ENCODE measurements at places on chromosomes 5 and 9. TPM values are rescaled to one million over a fixed set of nuclear protein-coding genes. Genes with fewer than 3 reads are reported as not detected.

GRCh38 chr9:8332871-8333270, 533.3 kb upstream of the DMAC1 start:
- no peaks in the 10 kb centered on the region for H3K27me3 ChIP-seq
- H3K27ac ChIP-seq: no peak overlapping the region
- no peak overlapping the region for H3K4me3 ChIP-seq
- no peaks in the 10 kb centered on the region for H3K36me3 ChIP-seq
- no peaks in the 10 kb centered on the region for H3K4me1 ChIP-seq

DNA sequence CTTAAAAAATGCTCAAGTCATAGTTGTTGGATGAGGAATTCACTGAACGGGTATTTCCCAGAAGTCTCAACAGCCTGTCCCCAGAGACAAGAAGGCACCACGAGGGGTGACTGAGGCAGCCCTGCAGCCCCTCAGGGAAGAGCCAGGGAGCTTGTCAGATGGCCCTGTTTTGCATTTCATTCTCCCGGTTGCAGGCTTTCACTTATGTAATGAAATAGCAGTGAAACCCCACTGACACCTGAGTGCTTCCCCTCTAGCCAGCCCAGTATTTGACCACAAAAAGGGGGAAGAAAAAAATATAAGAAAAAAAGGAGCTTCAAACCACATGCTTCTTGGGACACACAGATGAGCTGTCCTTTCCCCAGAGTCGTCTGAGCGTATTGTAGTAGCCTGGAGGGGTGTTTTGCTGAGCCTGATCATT, 75.3 kb upstream of the IL12B start:
- no peak for DNase-seq
- H3K4me1 ChIP-seq: no peaks in the 10 kb centered on the region
- H3K36me3 ChIP-seq: no peaks in the 10 kb centered on the region
- H3K4me3 ChIP-seq: no peak overlapping the region

DNA sequence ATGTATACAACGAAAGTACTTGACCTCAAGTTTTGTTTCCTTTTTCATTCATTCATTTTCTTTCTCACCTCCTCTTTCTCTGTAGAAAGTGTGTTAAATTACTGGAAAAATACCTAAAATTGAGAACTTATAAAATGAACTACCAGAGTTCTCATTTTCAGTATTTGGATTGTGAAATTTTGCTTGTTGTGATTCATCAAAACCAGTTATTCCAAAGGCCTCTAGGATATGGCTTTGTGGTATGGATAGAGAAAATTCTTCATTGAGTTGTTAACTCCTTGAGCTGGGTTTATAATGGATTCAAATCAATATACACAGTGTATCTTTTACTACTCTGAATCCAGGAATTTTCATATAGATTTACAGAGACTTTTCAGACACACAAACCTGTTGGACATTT, 287.6 kb downstream of the KDM4C start:
- no peaks in the 10 kb centered on the region for H3K4me1 ChIP-seq
- no peak for DNase-seq
- H3K27ac ChIP-seq: no peak overlapping the region
- H3K36me3 ChIP-seq: peaks cover 6% of the 10 kb centered on the region
- H3K4me3 ChIP-seq: no peak overlapping the region

DNA sequence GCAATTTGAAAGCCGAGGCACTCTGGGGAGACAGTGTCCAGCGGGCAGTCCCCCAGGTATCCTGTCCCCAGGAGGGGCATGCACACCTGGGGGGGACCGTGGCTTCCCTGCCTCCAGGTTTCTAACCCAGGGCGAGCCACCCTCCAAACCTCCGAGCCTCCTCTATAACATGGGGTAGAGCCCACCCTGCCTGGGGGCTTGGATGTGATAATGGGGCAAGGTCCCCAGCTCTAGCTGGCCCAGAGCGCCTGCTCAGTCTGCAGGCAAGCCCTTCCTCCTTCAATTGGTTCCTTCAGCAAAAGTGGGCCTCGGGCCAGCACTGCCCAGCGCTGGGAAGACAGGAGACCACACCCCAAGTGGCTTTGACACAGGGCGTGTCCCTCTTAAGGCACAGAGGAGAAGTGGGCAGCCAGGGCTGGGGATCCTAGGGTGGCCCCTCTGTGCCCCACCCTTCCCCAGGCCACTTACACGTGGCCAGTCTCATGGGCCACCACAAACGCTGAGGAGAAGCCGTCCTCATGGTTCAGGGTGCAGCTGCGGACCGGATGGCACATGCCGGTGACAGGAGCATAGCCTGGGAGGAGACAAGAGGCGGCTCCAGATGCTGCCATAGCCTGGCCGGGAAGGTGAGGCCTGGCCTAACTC, 94.3 kb downstream of the ZNF354C start:
- no peak overlapping the region for H3K27ac ChIP-seq
- no peak for DNase-seq
- H3K27me3 ChIP-seq: no peaks in the 10 kb centered on the region

DNA sequence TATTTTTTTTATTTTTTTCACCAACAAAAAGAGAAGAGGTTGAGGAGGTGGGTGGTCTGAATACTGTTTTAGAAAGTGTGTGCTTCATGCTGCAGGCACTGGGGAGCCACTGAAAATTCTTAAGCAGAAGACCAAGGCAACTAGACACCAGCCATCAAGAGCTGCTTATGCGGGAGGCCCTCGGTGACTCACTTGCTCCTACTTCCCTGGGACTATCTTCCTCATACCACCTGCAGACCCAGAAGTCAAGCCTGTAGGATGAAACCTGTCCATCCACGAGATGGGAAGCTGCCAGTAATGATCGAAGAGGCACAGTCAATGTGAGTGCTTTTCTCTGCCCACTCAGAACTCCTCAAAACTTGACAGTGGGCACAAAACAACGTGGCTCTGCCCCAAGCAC, 125.8 kb upstream of the SLC44A1 start:
- H3K4me1 ChIP-seq: no peaks in the 10 kb centered on the region
- H3K4me3 ChIP-seq: no peak overlapping the region

DNA sequence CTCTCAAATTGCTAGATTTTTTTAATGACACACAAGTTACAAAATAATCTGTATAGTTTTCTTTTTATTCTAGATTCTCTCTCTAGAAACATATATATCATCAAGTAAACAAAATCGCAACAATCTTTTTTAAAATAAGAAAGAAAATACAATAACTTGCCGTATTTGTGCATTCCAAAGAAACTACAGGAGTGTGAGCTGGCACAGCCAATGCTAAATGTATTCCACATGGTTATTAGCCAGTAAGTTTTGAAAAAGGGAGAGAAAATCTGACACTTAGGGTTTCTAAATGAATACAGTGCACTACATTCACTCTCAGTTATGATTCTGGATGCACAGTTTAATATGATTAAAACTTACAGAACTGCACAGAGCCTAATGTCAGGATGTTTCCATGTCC, 117.9 kb downstream of the BNC2 start:
- no peaks in the 10 kb centered on the region for H3K4me1 ChIP-seq
- H3K4me3 ChIP-seq: no peak overlapping the region
- no peak overlapping the region for H3K27ac ChIP-seq
- H3K27me3 ChIP-seq: no peaks in the 10 kb centered on the region

AIF1L gene
- 4.6 TPM for polyA plus RNA-seq

DNA sequence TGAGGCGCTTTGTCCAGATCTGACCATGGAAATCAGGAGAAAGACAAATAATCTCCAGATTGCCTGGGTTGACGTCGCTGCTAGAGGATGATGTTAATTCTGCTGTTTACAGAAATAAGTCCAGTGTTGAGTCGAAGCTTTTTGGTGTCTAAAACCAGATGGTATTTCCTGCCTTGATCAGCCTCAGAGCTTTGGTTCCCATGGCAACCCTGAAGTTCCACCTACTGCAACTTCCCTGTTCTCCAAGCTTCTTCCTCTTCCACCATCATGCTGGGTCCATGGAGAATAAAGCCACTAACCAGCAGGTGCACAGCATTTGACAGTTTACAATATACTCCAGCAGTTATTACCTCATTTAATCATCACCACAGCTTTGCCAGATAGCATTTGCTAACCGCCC, 18.0 kb upstream of the GABBR2 start:
- H3K4me1 ChIP-seq: no peaks in the 10 kb centered on the region
- no peaks in the 10 kb centered on the region for H3K36me3 ChIP-seq
- H3K27ac ChIP-seq: no peak overlapping the region
- H3K27me3 ChIP-seq: no peaks in the 10 kb centered on the region
- H3K4me3 ChIP-seq: no peak overlapping the region

DNA sequence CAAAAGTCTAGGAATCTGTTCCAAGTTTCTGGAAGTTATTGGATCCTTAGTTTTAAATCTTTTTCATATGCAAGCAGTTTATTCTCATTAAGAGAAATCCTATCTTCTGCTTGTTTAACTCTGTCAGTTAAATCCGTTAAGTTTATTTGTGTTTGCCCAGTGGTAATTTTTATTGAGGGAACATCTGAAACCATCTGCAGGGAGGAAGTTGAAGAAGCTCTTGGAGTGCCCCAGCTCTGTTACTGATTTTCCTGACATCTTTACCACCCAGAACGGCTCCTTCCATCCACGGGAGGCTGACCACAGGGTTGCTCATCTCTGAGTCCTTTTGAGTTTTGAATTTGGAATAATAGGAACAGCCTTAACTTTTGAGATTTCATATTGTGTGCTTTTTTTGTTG, 99.9 kb upstream of the ZNF618 start:
- no peaks in the 10 kb centered on the region for H3K27me3 ChIP-seq
- no peak for DNase-seq
- no peak overlapping the region for H3K4me3 ChIP-seq
- H3K27ac ChIP-seq: no peak overlapping the region
- no peaks in the 10 kb centered on the region for H3K4me1 ChIP-seq

STPG3 gene
- polyA plus RNA-seq: 0.23 TPM

DNA sequence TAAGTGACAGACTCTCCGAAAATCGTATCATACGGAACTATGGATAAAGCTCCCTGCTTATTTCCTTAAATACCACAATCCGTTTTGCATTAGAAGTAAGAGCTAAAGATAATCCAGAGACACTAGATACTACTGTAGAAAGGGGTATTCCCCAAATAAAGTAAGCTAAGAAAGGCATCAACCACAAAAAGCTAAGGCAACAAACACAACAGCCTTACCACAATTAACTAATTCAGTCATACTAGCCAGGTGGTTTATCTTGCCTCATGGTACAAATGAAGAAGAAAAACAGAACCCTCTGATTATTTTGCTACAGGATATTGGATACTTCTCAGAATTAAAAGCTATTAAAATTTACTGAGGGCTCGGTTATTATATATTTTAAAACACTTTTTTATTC, 14.1 kb downstream of the ERP44 start:
- peaks cover 15% of the 10 kb centered on the region for H3K4me1 ChIP-seq
- no peaks in the 10 kb centered on the region for H3K27me3 ChIP-seq
- DNase-seq: no peak
- H3K4me3 ChIP-seq: no peak overlapping the region
- H3K27ac ChIP-seq: no peak overlapping the region

- no peaks in the 10 kb centered on the region for H3K27me3 ChIP-seq
- no peak overlapping the region for H3K27ac ChIP-seq
- no peak for DNase-seq
- H3K4me1 ChIP-seq: no peaks in the 10 kb centered on the region
Observed at GRCh38 chr5:53890490-53890889, 330.1 kb downstream of the NDUFS4 start.

NFIB gene
- polyA plus RNA-seq: 10.0 TPM

- H3K27me3 ChIP-seq: no peaks in the 10 kb centered on the region
- DNase-seq: no peak
- H3K36me3 ChIP-seq: no peaks in the 10 kb centered on the region
- H3K27ac ChIP-seq: no peak overlapping the region
Observed at GRCh38 chr5:124561451-124561850, 185.0 kb downstream of the ZNF608 start.

DNA sequence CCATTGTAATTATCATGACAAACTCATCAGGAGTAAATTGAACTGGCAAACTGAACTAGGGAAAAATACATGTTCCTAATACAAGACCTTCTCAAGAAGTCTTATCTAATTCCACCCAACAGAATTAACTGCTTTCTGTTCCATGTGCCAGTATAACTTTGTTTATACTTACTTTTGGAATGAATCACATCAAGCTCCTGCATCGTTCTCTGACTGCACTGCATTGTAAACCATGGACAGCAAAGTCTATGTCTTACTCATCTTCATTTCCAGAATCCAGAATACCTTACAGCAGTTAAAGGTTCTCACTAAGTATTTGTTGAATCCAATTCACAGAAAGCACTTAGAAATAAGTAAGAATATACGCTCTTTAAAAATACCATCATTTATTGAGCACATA, 102.8 kb downstream of the PLK2 start:
- no peak for DNase-seq
- H3K4me1 ChIP-seq: no peaks in the 10 kb centered on the region
- H3K36me3 ChIP-seq: no peaks in the 10 kb centered on the region
- H3K4me3 ChIP-seq: no peak overlapping the region
- H3K27ac ChIP-seq: no peak overlapping the region

GRCh38 chr9:35935755-35936509, 22.0 kb downstream of the OR2S2 start:
- H3K27ac ChIP-seq: no peak overlapping the region
- H3K4me1 ChIP-seq: peaks cover 8% of the 10 kb centered on the region
- H3K4me3 ChIP-seq: no peak overlapping the region
- H3K27me3 ChIP-seq: no peaks in the 10 kb centered on the region
- DNase-seq: no peak

C9orf50 gene
- not detected for polyA plus RNA-seq

PCDHGA5 gene
- polyA plus RNA-seq: 1.1 TPM

IDNK gene
- 11.9 TPM for polyA plus RNA-seq

IRX1 gene
- 3.4 TPM for polyA plus RNA-seq

DNA sequence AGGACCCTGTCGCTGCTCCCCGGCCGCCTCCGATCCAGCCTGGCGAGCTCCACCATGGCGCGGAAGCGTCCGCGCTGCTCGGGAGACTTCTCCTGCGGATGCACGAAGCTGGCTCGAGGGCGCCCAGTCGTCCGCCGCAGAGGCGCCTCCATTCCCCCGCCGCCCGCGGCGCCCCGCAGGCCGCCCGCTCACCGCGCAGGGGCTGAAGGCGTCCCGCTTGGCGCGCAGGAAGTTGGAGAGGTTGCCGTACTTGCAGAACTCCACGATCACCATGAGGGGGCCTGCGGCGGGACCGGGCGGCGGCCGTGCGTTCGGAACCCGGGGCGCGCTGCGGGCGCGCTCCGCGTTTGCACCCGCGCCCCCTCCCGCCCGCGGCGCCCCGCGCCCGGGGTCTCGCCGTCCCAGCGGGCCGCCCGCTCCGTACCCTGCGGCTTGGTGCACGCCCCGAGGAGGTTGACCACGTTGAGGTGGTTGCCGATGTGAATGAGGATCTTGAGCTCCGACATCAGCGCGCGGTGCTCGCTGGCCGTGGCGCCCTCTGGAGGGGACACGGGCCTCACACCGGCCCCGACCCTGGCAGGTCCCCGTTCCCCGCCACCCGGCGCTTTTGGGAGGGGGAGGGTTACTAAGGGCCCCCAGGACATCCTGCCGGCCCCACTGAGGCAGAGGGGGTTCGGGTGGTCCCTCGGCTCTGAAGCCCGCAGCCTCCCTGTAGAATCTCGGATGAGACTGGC, 27.7 kb upstream of the SCGB3A1 start:
- H3K4me3 ChIP-seq: no peak overlapping the region
- no peaks in the 10 kb centered on the region for H3K36me3 ChIP-seq
- no peak overlapping the region for H3K27ac ChIP-seq

SOHLH1 gene
- 0.31 TPM for polyA plus RNA-seq
